T-helper 9 cell (primary cell): ENCODE measurements at places on chromosomes 7 and 10.

DNA sequence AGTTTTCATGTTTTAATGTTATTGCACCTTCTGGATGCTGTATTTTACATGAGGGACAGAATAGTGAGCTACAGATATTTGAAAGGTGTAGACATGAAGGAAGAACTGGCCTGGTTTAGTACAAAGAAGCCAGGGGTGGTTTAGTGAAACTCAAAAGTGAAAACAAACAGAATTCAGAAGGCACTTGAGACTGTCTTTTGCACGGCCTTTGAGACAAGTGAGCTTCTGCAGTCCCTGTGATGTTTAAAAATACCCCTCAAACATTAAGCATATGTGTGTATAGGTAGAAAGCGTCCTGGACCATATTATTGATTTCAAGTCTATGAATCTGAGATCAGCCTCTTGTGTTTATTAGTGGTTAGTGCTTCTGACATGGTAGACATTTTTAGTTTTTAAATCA lies 118.9 kb downstream of the CDK14 start:
- DNase-seq = no peak

GRCh38 chr10:129593953-129594352 lies 126.9 kb downstream of the MGMT start:
- DNase-seq = no peak

- no peak for DNase-seq
Measured at GRCh38 chr7:102424787-102425218, 8.6 kb upstream of the ORAI2 start.

DNA sequence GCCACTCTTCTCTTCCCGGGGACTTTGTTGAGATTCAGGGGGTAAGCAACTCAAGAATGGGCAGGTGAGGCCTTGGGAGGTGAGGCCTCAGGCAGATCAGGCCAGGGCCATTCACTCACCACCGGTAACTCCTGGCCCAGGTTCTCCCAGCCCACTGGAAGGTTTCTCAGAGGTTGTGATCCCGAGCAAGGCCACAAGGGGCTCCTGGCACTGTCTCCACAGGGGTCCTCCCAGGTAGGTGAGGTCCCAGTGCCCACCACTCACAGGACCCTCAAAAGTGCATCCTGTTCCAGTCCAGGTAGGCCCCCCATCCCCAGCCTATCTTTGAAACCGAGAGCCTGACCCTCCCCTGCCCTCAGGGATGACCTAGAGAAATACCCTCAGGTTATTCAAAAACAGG lies 236.1 kb downstream of the BUB3 start:
- DNase-seq = no peak

DNA sequence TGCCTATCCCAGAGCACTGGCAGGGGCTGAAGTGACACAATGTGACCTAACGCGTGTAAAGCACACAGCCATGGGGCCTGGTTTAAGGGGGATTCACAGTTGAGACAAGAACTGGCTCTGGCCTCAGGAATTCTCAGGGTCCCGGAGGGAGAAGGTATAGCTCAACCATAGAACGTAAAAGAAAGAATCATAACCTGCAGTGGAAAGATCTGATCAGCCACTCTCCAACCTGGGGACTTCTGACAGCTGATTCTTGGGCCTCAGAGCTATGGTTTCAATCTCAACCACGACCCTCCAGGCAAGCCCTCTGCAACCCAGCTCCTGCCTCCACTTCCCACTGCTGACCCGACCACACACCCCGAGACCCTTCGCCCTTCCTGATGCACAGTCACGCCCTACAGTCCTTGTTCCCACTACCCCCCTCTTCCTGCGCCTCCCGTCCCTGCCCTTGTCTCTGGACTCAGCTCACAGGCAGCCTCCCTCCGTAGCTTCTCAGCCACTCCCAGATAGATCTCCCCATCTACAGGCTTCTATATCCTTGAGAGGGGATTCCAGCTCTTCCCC lies 245.2 kb downstream of the BUB3 start:
- DNase-seq = no peak

GRCh38 chr10:131955591-131956340 lies 26.0 kb downstream of the BNIP3 start:
- no peak for DNase-seq

GRCh38 chr10:61890430-61890829 lies 11.1 kb upstream of the ARID5B start:
- DNase-seq = no peak

DNA sequence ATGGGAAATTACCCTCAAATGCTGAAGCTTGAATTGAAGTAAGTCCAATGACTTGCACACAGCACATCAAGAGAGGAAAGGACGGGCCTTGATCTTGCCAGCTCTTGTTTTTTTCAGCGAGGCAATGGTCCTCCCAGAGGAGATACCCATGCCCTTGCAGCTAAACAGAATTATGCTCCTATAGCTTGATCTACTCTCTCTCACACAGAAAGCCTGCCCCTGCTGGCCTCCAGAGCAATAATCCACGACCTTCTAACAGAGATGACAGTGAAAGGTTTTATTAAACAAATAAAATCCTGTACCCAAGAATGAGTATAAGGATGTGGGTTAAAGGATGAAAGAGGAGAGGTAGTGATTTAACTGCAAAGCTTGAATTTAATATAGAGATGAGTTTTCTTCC lies 268.0 kb downstream of the ADRA2A start:
- no peak for DNase-seq

GRCh38 chr7:36286688-36287087 lies 103.0 kb upstream of the ANLN start:
- no peak for DNase-seq

GRCh38 chr7:76302347-76303201 lies at the start of gene HSPB1:
HSPB1 (plus strand) TSS chr7:76302673; CDS start chr7:76302713, 40 bp downstream.
- DNase-seq = peak; percentile 54

DNA sequence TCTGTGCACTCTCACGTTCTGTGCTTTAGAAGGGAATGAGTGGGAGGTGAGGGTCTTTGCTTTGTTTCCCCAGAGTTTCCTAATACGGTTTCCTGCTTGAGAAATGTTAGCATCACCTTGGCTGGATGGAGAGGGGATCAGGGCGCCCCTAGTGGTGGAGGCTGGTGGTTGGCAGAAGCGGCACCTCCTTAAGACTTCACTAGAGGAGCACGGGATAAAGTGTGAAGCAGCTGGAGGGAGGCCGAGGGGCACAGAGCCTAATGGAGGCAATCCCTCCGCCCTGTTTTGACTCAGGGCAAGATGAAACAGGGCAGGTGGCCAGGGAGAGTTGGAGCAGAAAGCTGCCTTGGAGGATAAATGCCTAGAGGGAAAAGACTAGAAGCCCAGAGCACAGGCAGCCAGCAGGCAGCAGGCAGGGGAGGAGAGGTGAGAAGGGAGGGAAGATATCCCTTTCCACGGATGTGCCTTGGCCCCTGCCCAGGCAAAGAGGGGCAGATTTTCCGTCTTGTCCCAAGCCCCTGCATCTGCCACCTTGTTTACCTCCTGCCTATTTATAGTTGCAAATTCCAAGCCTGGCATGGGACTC lies 56.0 kb upstream of the BTRC start:
- peak; percentile 77 for DNase-seq

DNA sequence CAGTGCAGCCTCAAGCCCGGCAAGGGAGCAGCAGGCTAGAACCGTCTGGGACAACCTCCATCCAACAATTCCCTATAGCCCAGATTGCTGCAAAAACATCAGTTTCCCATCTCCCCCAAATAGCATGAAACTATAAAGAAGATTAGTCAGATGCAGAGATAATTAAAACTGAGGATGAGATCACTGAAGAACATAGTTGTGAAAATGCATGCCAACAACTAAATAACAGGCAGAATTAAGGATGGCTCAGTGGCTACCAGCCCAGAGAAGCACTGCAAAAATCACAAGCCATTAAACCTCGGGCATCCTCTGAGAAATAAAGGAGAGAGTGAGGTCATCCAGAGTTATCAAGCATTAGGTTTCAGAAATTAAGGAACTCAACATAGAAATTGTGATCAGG lies 427.1 kb downstream of the TNS3 start:
- DNase-seq = no peak

- no peak for DNase-seq
Measured at GRCh38 chr7:121138262-121138933, 149.9 kb downstream of the CPED1 start.

- no peak for DNase-seq
Measured at GRCh38 chr7:66697449-66698438, 42.8 kb upstream of the RABGEF1 start.

DNA sequence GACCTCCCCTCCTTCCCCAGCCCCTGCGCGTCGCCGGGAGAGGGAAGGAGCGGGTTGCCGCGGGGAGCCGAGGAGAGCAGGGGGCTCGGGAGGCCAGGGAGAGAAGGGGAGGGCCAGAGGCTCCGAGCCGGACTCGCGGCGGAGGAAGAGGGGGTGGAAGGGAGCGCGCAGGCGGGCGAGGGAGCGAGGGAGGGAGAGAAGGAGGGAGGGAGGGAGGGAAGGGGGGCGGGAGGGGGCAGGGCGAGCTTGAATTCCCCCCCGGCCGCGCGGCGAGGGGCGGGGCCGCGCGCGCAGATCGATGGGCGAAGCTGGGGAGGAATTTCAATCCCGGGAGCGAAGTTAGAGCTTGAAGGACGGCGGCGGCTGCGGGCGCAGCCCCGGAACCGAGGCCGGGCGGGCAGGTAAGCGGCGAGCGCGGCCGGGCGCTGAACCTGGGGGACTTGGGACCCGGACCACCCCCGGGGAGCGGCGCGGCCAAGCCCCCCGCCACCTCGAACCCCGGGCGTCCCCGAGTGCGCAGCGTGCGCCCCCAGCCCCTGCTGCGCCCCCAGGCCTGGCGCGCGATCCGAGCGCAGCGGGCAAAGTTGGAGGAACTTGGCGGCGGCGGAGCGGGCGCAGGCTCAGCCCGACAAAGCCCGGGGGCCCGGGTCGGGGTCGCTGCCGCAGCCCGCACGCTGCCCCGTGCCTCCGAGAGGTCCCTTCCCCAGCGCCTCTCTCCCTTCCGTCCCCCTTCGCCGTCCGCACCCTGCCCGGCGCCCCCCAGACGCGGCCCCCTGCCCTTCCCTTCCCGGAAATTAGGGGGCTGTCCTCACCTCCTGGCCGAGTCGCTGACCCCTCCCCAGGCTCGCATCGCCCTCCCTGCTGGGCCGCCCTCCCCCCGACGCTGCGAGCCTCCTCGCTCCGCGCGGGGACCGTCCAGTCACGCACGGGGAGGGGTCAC lies at the start of gene ELFN1:
Gene ELFN1 (plus strand): TSS at position 324 of the 940 bp plus-strand sequence. CDS start 74,320 bp downstream, outside the sequence.
- DNase-seq = no peak

- no peak for DNase-seq
Measured at GRCh38 chr7:78473021-78473420, 674.4 kb downstream of the PHTF2 start.

GRCh38 chr7:24949884-24950283 lies 30.1 kb downstream of the OSBPL3 start:
- no peak for DNase-seq

- DNase-seq = no peak
Measured at GRCh38 chr7:14600766-14601367, 301.7 kb downstream of the DGKB start.

DNA sequence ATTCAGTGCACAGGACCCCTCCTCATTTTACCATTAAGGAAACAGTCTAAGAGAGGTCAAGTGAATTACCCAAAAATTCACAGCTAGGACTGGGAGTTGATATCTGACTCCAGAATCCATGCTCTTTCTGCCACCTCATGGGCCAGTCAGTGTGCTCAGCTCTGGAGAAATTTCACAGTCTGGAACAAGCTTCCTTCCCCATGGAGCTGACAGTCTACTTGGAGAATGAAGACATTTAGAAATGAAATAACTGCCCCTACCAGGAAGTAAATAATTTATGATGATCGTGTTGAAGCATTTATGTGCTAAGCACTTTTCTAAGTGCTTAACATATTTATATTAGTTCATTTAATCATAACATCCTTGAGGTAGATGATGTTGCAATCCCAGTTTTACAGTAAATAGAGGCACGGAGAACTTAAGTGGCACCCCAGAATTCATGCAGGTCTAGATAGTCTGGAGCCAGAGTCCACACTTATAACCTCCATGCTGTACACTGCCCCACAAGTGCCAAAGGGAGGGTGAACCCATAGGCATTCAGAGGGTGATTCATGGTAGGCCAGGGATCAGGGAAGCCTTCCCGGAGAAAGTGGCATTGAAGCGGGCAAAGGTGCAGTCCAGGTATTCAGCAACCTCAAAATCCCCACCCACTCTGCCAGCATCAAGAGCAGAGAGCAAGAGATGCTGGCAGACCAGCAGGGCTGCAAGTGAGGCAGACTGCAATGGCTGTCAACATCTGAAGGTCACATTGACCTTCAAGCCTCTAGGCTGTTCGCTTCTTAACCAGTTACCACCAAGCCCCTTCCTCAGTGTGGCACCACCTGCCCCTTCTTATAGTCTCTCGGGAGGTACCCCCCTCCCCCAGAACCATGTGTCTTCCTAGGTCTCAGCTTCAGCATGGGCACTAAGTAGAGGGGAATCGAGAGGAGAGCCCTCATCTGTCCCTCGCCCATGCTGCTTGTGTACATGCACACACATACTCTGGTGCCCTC lies 38.4 kb upstream of the LRRC4 start:
- no peak for DNase-seq

DNA sequence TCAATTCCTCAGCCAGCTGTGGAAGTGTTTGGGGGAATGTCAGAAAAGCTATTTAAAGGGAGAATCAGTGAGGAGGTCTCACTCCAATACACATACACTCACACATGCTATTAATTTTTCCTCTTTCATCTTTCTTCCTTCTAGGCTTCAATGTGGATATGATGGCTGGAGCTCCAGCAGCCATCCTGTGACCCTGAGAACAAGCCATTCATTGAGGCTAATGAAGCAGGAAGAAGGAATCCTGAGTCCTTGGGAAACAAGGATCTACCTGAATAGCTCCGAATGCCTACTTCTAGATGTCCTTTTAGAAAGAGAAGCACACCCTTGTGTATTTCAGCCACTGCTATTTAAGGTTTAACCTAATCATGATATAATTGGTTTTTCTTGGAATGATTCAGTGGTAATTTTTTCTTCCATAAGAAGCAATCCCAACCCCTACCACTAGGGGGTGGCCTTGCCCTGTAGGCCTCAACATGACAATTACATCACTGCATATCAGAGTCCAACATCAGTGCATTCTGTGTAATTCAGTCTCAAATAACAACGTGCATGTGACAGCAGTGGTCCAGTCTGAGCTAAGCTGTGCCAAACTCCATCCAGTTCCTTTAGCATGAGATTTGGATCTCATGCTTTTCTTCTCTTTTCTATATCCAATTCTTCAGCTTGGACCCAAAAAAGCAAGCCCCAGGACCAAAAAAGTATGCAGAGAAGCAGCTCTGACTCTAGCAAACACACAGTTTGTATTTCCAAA lies 85.3 kb upstream of the ANKRD1 start:
- DNase-seq = peak; percentile 53

- no peak for DNase-seq
Measured at GRCh38 chr7:69796416-69796815, 198.1 kb downstream of the AUTS2 start.

- DNase-seq = no peak
Measured at GRCh38 chr7:106421181-106421762, 136.5 kb upstream of the NAMPT start.

DNA sequence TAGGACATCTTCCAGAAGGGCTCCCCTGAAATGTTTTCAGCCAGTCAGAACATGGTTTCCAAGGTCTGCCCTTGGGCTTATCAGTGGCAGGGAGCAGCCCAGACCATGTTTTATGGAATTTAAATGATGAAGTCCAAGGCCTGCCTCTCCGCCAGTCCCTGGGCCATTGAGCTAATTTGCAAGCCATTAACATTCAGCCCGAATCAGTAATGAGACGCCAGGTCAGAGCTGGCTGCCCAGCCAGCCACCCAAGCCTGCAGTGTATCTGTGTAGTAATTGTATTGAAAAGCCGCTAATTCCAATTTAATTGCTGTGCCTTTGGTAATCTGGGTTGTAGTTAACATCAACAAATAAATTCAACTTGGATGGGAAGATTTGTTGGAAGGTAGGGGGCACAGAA lies 131.4 kb downstream of the PAXIP1 start:
- DNase-seq = no peak
